CD14-positive monocyte (primary cell): ENCODE measurements at places on chromosomes 13 and 19. TPM values are rescaled to one million over a fixed set of nuclear protein-coding genes. Genes with fewer than 3 reads are reported as not detected.

DNA sequence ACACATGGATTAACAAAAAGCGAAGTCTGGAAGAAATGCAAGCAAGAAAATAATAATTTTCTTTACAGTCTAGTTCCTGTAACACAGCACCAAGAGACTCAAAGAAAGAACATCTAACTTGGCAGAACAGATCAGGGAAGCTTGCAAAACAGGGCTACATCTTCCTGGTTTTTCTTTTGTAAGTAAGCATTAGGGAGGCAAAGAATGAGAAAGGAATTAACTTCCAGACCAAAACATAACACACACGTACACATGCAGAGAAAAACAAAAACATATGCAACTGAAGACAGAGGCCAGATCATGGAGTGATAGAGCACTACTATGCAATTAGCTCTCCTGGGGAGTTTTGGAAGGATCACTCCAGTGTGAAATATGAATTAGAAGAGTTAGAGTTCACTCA lies 120.5 kb downstream of the DIAPH3 start:
- no peak overlapping the region for H3K4me3 ChIP-seq
- no peak overlapping the region for H3K27ac ChIP-seq
- H3K36me3 ChIP-seq, result no peaks in the 10 kb centered on the region
- no peaks in the 10 kb centered on the region for H3K4me1 ChIP-seq
- H3K27me3 ChIP-seq, result no peaks in the 10 kb centered on the region

DNA sequence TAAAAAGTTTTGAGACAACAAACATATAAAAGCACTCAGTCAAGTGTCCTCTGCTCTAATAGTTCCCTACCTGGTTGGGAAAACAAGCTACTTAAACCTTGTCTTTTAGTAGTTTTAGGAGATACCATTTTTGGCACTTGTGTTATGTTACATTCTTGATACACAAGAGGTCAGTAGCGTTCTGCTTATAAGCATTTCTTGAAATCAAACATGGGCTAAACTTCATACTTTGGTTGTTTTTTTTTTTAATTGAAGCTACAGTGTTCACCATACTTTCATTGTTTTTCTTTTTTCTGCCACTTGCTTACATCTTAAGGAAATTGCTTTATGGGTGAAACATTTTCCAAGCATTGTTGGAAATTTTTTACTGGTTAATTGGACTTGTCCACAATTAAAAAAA lies 12.9 kb downstream of the NHLRC3 start:
- H3K36me3 ChIP-seq, result peaks cover 44% of the 10 kb centered on the region
- H3K4me3 ChIP-seq, result no peak overlapping the region
- H3K4me1 ChIP-seq, result no peaks in the 10 kb centered on the region
- H3K27ac ChIP-seq, result no peak overlapping the region
- DNase-seq, result no peak
- no peaks in the 10 kb centered on the region for H3K27me3 ChIP-seq

DNA sequence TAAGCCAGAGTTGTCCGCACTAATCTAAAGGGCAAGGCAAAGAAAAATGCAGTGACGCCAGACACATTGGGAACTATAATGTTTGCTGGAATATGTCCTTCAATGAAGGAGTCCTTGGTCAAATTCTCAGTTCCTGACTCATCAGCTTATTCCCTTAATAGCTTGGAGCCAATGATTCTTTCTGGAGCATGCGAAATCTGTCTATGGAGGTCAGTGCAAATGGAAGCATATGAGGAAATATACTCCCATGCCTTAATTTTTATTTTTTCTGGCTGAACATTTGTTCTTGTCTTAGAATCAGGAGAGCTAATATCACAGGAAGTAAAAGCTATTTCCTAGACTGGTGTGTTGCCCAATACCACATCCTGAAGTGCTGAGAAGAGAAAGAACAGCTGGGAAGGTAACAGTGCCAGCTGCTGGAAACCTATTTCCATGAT lies 289.8 kb upstream of the SPRY2 start:
- no peak overlapping the region for H3K4me3 ChIP-seq
- H3K36me3 ChIP-seq, result no peaks in the 10 kb centered on the region
- H3K4me1 ChIP-seq, result no peaks in the 10 kb centered on the region
- no peaks in the 10 kb centered on the region for H3K27me3 ChIP-seq

- H3K27ac ChIP-seq, result no peak overlapping the region
- H3K4me1 ChIP-seq, result no peaks in the 10 kb centered on the region
- no peak overlapping the region for H3K4me3 ChIP-seq
Measured at GRCh38 chr13:103941506-103942140, 875.4 kb upstream of the SLC10A2 start.

The LRRC63 gene
- 0.14 and 0.36 TPM in 2 replicates for polyA plus RNA-seq
